ENCODE measurements at places on chromosomes 11 and 22. TPM values are rescaled to one million over a fixed set of nuclear protein-coding genes. Genes with fewer than 3 reads are reported as not detected.

The OR52A1 gene
- total RNA-seq, result not detected

The HBG2 gene
- total RNA-seq, result not detected

The FXYD6 gene
- 0.12 TPM for total RNA-seq

The UBE2L6 gene
- 317 TPM for total RNA-seq

The KCNA4 gene
- total RNA-seq, result not detected

The LRRC74B gene
- not detected for total RNA-seq

The THOC5 gene
- total RNA-seq, result 57.5 TPM

- peaks cover 3% of the 10 kb centered on the region for H3K4me1 ChIP-seq
- H3K27me3 ChIP-seq, result peaks cover 26% of the 10 kb centered on the region
- H3K27ac ChIP-seq, result no peak overlapping the region
- DNase-seq, result no peak
- H3K36me3 ChIP-seq, result no peaks in the 10 kb centered on the region
Observed at GRCh38 chr22:39296981-39297489, 22.4 kb downstream of the RPL3 start.

- no peaks in the 10 kb centered on the region for H3K27me3 ChIP-seq
- no peak for DNase-seq
- H3K4me1 ChIP-seq, result peaks cover 45% of the 10 kb centered on the region
- no peak overlapping the region for H3K27ac ChIP-seq
- H3K36me3 ChIP-seq, result peaks cover 34% of the 10 kb centered on the region
Observed at GRCh38 chr11:59758401-59759037, 3.3 kb downstream of the STX3 start.

DNA sequence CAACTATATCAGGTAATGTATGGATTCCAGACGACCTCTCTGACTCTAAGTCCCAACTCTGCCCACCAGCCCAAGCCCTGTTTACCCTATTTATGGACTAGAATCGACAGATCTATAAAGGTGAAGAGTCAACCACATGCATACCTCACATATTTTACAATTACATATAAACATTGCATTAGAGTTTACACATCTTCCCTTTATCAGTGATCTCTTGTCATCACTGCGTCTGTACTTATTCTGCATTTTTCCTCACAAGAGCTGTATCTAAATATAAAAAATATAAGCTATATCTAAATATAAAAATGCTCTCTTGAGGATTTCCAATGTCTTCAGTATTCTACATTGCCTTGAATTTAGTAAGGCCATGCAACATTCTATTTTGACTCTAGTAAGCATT, 8.5 kb downstream of the FIBIN start:
- no peak overlapping the region for H3K4me3 ChIP-seq
- no peak for DNase-seq
- no peak overlapping the region for H3K27ac ChIP-seq

GRCh38 chr11:64341429-64341828, 1.4 kb downstream of the CCDC88B start:
- H3K27ac ChIP-seq, result peak overlapping the region; percentile 54
- DNase-seq, result no peak
- H3K27me3 ChIP-seq, result no peaks in the 10 kb centered on the region
- H3K36me3 ChIP-seq, result peaks cover 25% of the 10 kb centered on the region

GRCh38 chr22:27980424-27981148, 61.5 kb upstream of the PITPNB start:
- H3K4me3 ChIP-seq, result no peak overlapping the region
- no peaks in the 10 kb centered on the region for H3K4me1 ChIP-seq
- no peak overlapping the region for H3K27ac ChIP-seq

DNA sequence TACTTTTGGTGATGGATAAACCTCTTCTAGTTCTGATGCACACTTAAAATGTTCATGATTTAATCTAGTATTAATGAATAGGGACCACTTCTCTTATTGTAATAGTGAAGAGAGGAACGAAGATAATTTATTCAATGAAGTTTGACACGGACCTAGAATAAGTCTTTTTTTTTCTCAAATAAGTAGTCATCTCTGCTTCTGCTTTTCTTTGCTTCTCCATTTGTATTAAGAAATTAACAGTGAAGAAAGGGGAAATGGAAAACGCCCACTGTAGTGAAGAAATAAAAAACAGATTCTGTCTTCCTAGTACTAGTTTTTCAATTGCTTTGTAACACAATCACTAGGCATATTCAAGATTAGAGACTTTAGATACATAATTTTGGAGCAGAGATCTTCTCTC, 73.0 kb downstream of the CD44 start:
- peaks cover 81% of the 10 kb centered on the region for H3K36me3 ChIP-seq
- H3K27me3 ChIP-seq, result no peaks in the 10 kb centered on the region
- no peak overlapping the region for H3K27ac ChIP-seq
- H3K4me1 ChIP-seq, result peaks cover 24% of the 10 kb centered on the region
- no peak for DNase-seq
- no peak overlapping the region for H3K4me3 ChIP-seq

GRCh38 chr22:49365910-49366309, 461.8 kb downstream of the BRD1 start:
- H3K36me3 ChIP-seq, result no peaks in the 10 kb centered on the region
- H3K27ac ChIP-seq, result no peak overlapping the region
- H3K4me1 ChIP-seq, result no peaks in the 10 kb centered on the region
- no peak for DNase-seq

DNA sequence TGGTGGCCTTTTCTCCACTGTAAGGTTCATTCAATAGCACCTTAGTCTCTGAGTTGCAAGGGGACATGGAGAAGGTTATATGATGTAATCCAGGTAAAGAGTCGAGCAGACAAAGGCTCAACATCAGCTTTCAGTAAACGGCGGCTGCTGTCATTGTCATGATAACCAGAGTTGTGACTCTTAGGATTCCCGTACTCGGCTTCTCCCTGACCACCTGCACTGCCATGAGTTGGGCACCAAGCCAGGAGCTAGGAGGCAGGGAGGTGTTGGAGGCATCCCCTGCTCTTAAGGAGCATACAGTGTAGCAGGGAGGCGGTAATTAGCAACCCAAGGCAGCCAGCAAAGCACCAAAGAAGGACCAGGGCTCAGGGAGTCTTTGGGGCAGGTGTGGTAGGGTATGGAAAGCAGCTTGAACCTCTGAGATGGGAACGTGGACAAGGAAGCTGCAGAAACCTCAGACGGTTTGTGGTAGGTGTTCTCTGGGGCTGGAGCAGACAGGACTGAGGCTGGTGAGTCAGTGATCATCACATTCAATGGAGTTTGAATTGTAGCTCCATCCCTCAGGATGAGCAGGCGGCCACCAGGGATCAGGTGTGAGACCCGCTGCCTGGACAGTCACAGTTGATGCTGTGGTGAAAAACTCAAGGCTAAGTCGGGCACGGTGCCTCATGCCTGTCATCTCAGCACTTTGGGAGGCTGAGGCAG, 31.7 kb downstream of the LIF start:
- H3K4me1 ChIP-seq, result peaks cover 67% of the 10 kb centered on the region
- H3K27ac ChIP-seq, result peak overlapping the region; percentile 63
- H3K27me3 ChIP-seq, result no peaks in the 10 kb centered on the region

DNA sequence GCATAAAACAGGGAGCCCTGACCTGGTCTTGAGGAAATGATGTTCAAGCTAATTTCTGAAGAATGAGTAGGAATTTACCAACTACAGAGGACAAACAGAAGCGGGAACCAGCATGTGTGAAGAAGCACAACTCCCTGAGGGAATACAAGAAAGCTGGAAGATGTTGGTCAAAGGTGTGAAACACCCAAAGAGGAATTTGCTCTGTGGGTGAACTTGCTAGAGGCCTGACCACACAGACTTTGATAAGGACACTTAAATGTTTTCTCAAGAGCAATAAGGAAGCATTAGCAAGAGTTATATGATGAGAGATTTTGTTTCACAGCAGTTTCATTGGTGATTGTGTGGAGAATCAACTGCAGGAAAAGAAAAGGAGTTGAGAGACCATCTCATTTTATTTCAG, 17.6 kb downstream of the SLC5A12 start:
- no peaks in the 10 kb centered on the region for H3K4me1 ChIP-seq
- H3K27ac ChIP-seq, result no peak overlapping the region
- no peak overlapping the region for H3K4me3 ChIP-seq
- H3K36me3 ChIP-seq, result no peaks in the 10 kb centered on the region
- no peak for DNase-seq

DNA sequence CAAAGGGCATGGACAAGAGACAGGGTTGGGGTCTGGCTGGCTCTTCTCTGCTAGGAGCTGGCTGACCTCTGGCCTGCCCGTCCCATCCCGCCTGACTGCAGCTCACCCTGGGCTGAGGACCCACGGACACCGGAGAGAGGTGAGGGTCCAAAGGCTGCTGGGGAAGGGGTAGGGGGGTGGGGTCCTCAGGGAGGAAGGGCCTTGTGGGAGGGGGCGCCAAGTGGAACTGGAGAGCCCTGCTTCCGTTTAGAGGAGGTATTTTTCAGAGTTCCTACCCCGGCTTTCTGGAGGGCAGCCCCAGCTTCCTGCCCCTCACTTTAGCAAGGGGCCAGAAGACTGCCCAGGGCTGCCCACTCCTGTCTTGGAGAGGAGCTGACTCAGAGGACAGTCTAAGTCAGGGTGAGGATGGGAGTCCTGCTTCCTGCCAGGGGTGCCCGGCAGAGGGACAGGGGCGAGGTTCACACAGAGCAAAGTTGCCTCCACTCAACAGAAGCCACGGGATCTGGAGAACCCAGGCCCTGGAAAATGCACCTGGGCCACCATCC, 7.1 kb downstream of the LARGE2 start:
- peak overlapping the region; percentile 43 for H3K4me3 ChIP-seq
- peak; percentile 44 for DNase-seq
- peaks cover 31% of the 10 kb centered on the region for H3K4me1 ChIP-seq
- H3K27me3 ChIP-seq, result peaks cover under 1% of the 10 kb centered on the region
- peak overlapping the region; percentile 90 for H3K27ac ChIP-seq

DNA sequence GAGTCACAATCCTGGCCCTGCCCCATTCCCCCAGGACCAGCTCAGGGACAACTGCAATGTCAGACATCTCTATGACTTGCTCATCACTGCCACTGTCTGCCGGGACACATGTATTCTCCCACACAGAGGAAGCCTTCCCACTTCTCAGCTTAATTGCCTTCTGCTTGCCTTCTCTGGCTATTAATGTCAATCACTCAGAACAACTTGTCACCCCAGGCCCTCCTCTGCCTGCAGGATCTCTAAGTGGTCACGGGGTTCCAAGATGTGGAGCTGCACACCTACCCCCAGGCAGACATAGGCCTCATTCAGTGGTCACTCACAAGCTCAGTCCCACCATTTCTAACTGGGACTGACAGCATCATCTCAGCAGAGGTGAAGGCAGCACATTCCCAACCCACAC, 15.1 kb downstream of the PLEKHA7 start:
- H3K4me3 ChIP-seq, result no peak overlapping the region
- H3K27me3 ChIP-seq, result no peaks in the 10 kb centered on the region
- no peak overlapping the region for H3K27ac ChIP-seq
- H3K36me3 ChIP-seq, result no peaks in the 10 kb centered on the region

- peak; percentile 60 for DNase-seq
- H3K27me3 ChIP-seq, result no peaks in the 10 kb centered on the region
- H3K27ac ChIP-seq, result peak overlapping the region; percentile 75
- peaks cover 9% of the 10 kb centered on the region for H3K4me1 ChIP-seq
- H3K36me3 ChIP-seq, result no peaks in the 10 kb centered on the region
- no peak overlapping the region for H3K4me3 ChIP-seq
Observed at GRCh38 chr22:23119494-23120414, 22.0 kb downstream of the RSPH14 start.

DNA sequence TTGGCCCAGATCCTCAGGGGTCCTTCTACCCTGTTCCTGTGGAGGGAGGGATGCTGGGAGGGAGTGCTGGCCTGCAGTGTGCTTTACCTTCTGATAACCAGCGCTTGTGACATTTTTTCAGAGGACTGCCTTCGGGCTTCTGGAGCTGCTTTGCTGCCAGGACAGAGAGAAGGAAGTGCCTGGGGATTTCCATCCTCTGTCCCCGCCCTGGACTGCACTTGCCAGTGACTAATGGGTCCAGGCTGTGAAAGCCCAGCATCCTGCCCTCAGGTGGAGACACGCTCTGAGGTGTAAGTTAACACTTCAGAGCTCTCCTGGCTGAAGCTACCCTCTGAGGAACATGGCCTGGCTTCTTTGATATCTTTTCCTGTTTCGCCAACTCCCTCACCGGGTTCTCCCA, 158.7 kb upstream of the SYT13 start:
- no peak for DNase-seq
- peaks cover 4% of the 10 kb centered on the region for H3K27me3 ChIP-seq
- no peaks in the 10 kb centered on the region for H3K36me3 ChIP-seq
- no peak overlapping the region for H3K27ac ChIP-seq
- no peak overlapping the region for H3K4me3 ChIP-seq

- peaks cover 74% of the 10 kb centered on the region for H3K27me3 ChIP-seq
- peaks cover 18% of the 10 kb centered on the region for H3K4me1 ChIP-seq
- no peak overlapping the region for H3K27ac ChIP-seq
- no peak for DNase-seq
- H3K36me3 ChIP-seq, result peaks cover 3% of the 10 kb centered on the region
Observed at GRCh38 chr22:25420925-25421904, 143.3 kb upstream of the GRK3 start.

DNA sequence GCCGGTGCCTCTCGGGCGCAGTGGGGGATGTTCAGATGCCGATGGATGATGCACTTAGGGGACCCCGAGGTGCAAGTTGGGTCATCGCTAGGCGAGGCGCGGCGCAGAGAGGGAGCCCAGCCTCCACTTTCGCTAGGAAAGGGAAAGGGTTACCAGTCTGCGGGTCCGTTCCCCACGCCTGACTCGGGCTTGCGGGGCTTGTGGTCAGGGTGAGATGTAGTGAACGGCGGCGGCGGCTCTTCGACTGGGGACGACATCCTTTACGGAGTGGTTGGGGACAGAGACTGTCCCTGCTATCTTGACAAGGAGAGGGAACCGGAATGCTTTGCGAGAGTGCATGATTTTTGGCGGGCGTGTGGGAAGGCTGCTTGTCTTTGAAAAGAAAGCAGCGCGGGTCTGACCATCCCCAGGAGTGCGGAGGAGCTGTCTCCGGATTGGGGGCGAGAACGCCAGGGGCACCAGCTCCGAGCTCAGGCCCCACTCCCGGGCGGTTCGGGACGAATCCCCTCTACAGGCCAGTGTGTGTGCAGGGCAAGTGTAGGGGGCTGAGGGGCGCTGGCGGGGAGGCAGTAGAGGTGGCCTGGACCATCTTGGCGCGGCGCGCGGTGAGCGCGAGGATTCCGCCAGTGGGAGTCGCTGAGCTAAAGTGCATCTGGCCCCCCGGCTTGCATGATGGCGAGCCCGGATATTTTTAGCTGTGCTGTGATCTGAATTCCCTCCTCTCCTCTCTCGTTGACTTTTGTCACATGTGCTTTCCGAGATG, 1.1 kb downstream of the FAT3 start:
- H3K4me3 ChIP-seq, result no peak overlapping the region
- H3K36me3 ChIP-seq, result peaks cover 5% of the 10 kb centered on the region
- no peak for DNase-seq
- H3K27me3 ChIP-seq, result peaks cover 54% of the 10 kb centered on the region

DNA sequence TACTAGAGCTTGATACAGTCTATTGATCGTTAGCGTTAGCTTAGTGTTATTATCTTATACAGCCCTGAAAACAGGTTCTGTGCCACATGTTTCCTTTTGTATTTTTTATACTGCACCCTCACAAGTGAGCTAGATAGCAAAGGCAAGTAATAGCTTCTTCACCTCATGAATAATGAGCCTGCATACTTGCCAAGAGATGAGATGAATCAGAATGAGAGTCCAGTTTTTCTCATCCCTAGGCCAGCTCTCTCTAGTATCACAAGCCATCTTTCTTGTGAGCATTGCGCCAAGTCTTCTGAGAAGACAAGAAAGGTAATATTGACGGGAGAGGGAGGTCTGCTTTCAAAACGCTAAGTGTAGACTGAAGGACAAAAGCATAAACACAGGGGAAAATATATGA, 8.7 kb upstream of the CARD18 start:
- H3K4me1 ChIP-seq, result no peaks in the 10 kb centered on the region
- peaks cover 3% of the 10 kb centered on the region for H3K27me3 ChIP-seq
- no peaks in the 10 kb centered on the region for H3K36me3 ChIP-seq
- H3K27ac ChIP-seq, result no peak overlapping the region
- H3K4me3 ChIP-seq, result no peak overlapping the region
- DNase-seq, result no peak

GRCh38 chr22:44047891-44048301, 23.8 kb downstream of the PARVB start:
- H3K36me3 ChIP-seq, result peaks cover 2% of the 10 kb centered on the region
- peak overlapping the region; percentile 73 for H3K4me3 ChIP-seq
